ENCODE measurements at places on chromosomes 1 and 21. TPM values are rescaled to one million over a fixed set of nuclear protein-coding genes. Genes with fewer than 3 reads are reported as not detected.

The A3GALT2 gene
- not detected for total RNA-seq

The RUNX1 gene
- 4.2 TPM for total RNA-seq

GRCh38 chr1:206693592-206693991 lies 8.9 kb downstream of the MAPKAPK2 start:
- H3K4me1 ChIP-seq = peaks cover 63% of the 10 kb centered on the region
- no peaks in the 10 kb centered on the region for H3K36me3 ChIP-seq
- H3K4me3 ChIP-seq = no peak overlapping the region
- DNase-seq = peak; percentile 79
- no peaks in the 10 kb centered on the region for H3K27me3 ChIP-seq

GRCh38 chr1:98783821-98784220 lies 122.3 kb downstream of the SNX7 start:
- no peaks in the 10 kb centered on the region for H3K36me3 ChIP-seq
- H3K4me3 ChIP-seq = no peak overlapping the region
- H3K27me3 ChIP-seq = no peaks in the 10 kb centered on the region
- H3K27ac ChIP-seq = no peak overlapping the region

DNA sequence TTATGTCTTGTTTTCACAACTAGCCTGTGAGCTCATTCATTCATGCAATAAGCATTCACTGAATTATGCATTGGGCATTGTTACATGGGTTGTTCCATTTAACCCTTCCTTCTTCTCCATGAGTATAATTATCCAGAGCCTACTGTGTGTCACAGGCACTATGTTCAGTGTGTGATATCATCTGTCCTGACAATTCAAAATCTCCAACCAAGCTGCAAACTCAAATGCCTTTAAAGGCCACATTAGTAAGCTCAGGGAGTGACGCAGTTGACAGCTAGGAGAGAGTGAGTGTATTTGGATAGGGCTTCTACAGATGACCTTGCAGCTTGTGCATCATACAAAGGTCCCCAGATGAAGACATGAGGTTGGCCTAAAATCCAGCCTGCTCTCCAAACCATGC lies 289.5 kb downstream of the OMA1 start:
- H3K36me3 ChIP-seq = no peaks in the 10 kb centered on the region
- no peak overlapping the region for H3K4me3 ChIP-seq

DNA sequence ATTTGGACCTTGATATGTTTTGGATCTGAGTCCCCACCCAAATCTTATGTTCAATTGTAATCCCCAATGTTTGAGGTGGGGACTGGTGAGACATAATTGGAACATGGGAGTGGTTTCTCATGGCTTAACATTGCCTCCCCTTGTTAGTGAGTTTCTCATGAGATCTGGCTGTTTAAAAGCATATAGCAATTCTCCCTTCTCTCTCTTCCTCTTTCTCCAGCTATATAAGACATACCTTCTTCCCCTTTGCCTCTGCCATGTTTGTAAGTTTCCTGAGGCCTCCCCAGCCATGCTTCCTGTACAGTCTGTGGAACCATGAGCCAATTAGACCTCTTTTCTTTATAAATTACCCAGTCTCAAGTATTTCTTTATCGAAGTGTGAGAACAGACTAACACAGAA lies 692.4 kb downstream of the KCNT2 start:
- no peaks in the 10 kb centered on the region for H3K4me1 ChIP-seq
- no peaks in the 10 kb centered on the region for H3K27me3 ChIP-seq
- H3K27ac ChIP-seq = no peak overlapping the region
- no peaks in the 10 kb centered on the region for H3K36me3 ChIP-seq
- H3K4me3 ChIP-seq = no peak overlapping the region

DNA sequence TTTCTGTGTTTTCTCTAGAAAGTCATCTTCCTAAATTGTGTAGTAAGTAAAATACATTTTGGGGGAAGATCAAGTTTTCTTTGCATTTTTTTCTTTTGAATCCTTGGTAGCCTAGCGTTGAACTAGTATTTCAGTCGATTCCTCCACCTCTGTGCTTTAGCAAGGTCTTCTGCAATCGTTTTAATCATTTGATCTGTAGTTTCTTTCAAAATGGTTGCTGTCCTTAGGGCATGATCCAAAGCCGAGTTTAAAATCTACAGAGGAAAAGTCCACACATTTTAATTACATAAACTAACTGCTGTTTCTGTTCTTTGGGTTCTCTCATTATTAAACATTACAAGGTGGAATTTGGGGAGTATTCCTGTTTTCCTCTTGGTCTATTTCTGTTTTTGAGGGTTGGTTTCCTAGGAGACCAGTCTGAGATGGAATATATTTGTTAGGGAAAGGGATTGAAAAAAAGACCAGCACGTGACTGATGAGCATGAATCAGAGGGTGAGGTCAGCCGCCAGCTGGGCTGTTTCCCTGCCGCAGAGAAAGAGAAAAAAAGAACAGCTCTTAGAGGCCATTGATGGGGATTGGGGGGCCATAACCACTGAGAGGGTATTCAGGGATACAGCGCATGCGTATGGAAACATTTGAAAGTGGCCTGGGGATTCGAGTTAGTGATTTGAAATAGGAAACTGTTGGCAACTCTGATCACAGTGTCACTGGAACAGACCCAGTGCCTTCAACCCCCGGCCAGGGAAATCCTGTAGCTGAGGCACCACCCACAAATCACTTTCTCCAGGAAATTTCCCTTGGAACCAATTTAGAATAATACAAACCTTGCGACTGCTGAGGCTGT lies 40.6 kb downstream of the AKNAD1 start:
- no peak overlapping the region for H3K27ac ChIP-seq
- H3K36me3 ChIP-seq = no peaks in the 10 kb centered on the region
- no peak for DNase-seq
- no peaks in the 10 kb centered on the region for H3K4me1 ChIP-seq
- H3K27me3 ChIP-seq = no peaks in the 10 kb centered on the region

GRCh38 chr1:158285756-158286241 lies 3.9 kb upstream of the CD1C start:
- no peak overlapping the region for H3K4me3 ChIP-seq
- no peak overlapping the region for H3K27ac ChIP-seq
- H3K4me1 ChIP-seq = no peaks in the 10 kb centered on the region
- H3K27me3 ChIP-seq = no peaks in the 10 kb centered on the region

- no peaks in the 10 kb centered on the region for H3K27me3 ChIP-seq
- peak; percentile 60 for DNase-seq
- H3K27ac ChIP-seq = no peak overlapping the region
- no peaks in the 10 kb centered on the region for H3K36me3 ChIP-seq
- no peaks in the 10 kb centered on the region for H3K4me1 ChIP-seq
These were observed 36.2 kb upstream of the KCNA10 start for GRCh38 chr1:110554871-110555801.

GRCh38 chr21:16419188-16419921 lies 689.6 kb downstream of the USP25 start:
- peak; percentile 87 for DNase-seq
- no peaks in the 10 kb centered on the region for H3K36me3 ChIP-seq
- H3K4me1 ChIP-seq = peaks cover 14% of the 10 kb centered on the region
- no peaks in the 10 kb centered on the region for H3K27me3 ChIP-seq
- peak overlapping the region; percentile 50 for H3K4me3 ChIP-seq

DNA sequence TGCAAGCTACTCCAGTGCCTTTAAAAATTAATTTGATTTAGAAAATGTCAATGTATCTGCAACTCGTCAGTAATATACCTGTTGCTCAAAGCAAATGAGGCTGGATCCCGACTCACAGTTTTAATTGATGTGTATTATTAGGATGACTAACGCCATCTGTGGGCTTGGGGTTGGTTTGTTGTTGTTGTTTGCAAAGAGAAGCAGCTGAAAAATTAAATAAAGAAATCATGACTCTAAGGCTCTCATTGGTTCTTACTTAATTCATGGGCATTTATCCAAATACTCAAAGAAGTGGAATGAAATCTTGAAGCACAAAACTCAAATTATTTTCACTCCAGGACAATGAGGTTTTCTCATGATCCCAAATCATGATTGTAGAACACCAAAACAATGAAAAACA lies 46.4 kb downstream of the SEC16B start:
- H3K4me3 ChIP-seq = no peak overlapping the region
- H3K27me3 ChIP-seq = no peaks in the 10 kb centered on the region
- DNase-seq = no peak
